ENCODE measurements at places on chromosomes 6 and 20.

DNA sequence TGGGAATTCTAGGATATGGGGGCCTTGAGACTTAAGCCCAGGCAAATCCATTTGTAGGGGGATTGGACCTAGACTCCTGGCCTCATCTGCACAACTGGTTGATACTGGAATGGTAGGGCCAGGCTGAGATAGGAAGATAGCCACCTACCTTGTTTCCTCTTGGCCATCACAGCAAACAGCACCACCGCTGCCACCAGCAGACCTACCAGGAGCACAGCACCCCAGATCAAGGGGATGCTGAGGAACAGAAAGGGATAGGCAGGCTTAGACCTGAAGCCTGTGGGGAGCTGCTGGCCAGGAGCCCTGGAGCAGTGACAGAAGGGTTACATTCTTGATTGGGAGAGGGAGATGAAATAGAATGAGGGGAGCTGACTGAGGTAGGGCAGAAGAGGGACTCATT is 3.5 kb downstream of the TREML1 start:
- DNase-seq, result no peak

DNA sequence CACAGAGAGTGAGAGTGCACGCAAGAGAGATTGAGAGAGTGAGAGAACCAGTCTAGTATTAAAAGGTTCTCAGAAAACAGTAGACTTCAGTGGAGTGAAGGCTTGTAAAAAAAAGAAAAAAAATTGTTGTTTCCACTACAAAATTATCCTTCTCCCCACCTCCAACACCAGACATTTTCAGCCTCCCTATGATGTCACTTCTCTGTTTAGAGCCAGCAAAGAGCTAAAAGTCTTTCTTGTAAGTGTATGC is 77.8 kb downstream of the BACH2 start:
- no peak for DNase-seq

- no peak for DNase-seq
Measured at GRCh38 chr6:6236730-6237469, 83.6 kb downstream of the F13A1 start.

DNA sequence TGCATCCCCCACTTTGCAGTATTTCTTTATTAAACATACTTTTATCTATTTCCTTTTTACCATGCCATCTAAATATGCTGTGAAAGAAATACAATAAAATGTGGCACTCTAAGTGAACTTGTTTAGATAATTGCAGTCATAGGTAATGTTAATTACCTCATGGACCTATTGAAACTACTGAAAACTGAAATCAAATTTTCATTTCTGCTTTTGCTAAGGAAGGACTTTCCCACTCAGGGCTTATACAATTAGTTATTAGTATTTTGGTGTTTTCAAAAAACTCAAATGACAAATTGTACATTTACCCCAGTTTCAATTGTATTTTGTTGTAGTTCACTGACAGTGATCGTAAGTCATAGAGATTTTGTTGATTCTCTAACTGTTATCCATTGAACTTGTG is 88.4 kb downstream of the ID4 start:
- no peak for DNase-seq

GRCh38 chr6:67219346-67219745 is 1415.7 kb upstream of the ADGRB3 start:
- DNase-seq, result no peak

DNA sequence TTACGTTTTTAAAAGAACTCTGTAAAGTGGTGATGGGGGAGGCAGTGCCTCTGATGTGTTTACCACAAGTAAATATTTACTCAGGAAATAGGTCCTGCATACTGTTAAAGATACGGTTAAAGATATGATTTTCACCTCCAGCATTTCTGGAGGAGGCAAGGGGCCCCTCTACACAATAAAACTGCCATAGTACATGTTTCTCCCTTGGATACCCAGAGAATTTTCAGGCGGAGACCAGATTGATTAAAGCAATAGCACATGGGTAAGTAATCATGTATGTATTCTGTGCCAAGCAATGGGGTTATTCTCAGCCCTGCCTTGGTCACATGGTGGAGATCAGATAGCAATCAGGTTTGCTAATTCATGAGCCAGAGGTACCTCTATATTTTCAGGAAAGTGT is 9.6 kb downstream of the RIPOR2 start:
- DNase-seq, result no peak

DNA sequence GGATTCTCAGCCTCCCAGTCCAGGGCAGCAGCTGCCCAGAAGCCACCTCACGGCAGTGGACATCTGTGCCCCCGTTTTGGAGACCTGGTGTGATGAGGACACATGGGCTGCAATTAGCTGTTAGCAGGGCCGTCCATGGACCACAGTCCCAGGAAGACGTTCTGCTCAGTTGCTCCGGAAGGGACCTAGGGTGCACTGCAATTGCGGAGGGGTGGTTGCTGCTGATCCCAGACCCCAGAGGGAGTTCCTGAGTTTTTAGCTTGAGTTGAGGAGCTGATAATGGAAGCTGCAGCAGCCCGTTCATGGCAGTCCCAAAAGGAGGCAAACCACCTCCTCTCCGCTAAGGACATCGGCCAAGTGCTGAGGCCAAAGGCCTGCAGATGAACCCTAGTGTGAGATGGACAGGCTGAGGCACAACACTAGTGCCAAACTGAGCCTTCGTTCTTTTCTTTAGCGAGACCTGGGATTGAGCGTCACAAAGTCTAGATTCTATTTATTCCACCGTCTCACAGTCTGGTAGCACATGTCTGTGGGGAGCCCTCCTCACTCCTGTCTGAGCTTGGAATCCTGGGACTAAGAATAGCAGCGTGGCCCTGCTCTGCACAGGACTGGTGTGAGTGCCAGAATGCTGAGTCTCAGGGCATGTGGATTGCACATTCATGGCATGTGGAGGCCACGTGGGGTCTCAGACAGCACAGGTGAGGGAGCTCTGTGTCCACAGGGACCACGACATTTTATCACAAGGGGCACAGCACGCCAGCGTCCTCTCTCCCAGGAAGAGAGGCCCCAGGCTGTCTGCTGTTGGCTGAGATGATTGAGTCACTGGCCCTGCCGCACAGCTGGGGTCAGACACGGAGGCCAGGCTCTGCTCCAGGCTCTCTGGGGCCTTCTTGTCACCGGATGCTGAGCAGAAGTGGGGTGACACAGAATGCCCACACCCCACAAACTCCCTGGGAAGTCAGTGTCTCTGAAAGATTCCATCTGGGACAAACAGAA is 113.4 kb downstream of the PSMB1 start:
- no peak for DNase-seq

GRCh38 chr6:162493917-162494316 is 233.6 kb downstream of the PRKN start:
- DNase-seq, result no peak

GRCh38 chr20:37914672-37915433 is 11.9 kb downstream of the VSTM2L start:
- peak; percentile 8 for DNase-seq

DNA sequence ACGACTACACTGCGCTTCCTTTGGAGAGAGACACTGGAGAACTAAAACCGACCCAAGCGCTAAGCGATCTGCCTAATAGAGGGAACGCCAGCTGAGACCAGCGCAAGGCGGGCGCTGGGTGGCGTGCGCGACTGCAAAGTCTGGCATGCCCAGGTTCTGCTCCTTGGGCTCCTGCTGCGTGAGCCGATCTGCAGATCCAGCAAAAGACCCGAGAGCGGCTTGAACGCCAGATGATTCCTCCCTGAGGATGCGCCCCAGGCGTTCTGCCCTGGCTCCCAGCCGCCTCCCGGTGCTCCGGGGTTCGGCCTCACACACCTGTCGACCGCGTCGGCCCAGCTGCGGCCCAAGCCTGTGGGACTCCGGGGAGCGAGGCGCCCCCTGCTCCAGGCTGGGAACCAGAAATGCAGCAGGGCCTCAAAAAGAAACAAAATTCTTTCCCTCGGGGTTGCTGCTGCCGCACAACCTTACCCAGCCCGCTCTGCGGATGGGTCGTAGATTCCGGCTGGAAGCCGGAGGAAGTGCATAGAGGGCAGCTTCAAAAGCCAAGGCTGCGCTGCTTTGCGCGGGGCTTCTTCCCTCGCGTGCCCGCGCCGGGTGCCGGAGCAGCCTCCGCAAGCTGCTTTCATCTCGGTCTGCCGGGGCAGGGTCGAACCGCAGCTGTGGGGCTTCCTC is 17.9 kb upstream of the PRDM13 start:
- peak; percentile 60 for DNase-seq

DNA sequence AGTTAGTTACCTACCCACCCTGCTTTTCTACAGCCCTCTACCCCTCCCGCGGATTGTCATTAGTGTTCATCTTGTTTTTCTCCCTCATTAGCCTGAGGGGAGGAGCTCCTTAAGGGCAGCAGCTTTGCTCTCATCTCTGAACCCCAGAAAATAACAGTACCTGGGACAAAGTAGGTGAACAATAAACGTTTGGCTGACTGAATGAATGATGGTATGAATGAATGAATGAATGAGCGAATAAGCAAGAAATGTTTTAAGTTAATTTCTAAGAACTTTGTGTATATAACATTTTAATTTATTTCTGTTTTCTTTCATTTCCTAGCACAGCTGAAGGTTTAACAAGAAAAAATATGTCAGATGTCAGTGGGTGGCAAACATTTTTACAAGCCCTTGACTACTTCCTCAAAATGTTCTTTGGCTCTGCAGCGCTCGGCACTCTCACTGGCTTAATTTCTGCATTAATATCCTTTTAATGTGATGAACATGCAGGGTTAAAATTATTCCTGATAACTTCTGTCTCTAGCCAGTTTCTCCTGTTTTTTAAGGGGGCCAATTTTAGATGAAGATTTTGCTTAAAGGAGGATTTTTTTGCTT is 50.1 kb downstream of the SLC9A8 start:
- DNase-seq, result no peak

DNA sequence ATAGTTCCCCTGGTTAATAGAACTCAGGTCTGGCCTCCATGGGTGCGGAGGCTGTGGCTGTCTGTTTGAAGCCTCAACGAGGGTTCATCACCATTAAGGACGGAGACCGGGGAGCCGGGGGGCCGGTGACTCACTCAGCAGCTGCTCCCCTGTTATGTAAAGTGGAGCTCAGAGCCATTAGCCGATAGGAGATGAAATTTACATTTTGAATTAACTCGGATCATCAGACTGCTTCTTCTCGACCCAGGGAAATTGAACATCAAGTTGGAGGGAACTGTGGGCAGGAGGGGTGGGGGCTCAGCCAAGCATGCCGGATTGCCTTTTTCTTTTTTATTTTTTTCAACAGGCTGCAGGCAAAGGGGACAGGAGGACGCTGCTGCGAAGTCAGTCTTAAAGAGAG is 12.3 kb downstream of the PCK1 start:
- no peak for DNase-seq

DNA sequence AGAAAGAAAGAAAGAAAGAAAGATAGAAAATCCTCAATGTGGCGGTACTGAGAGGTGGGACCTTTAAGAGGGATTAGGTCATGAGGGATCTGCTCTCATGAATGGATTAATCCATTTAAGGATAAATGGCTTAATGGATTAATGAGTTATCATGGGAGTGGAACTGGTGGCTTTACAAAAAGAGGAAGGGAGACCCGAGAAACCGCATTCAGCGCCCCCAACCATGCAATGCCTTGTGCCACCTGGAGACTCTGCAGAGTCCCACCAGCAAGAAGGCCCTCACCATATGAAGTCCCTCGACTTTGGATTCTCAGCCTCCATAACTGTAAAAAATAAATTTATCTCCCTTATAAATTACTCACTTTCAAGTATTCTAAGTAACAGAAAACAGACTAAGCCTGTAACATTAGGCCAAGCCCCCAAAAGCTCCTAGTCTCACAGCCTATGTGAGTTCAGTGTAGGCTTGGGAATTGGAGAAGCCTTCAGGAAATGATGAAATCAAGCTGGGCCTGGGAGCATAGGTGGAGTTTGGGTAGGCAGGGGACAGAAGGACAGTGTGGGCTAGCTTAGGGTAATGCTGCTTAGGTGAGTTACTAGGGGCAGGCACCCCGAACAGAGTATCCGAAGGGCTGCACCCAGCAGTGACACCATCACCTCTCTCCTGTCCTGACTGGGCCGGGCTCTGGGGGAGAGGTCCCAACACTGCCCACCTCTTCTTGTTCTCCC is 36.2 kb upstream of the RNF24 start:
- no peak for DNase-seq

DNA sequence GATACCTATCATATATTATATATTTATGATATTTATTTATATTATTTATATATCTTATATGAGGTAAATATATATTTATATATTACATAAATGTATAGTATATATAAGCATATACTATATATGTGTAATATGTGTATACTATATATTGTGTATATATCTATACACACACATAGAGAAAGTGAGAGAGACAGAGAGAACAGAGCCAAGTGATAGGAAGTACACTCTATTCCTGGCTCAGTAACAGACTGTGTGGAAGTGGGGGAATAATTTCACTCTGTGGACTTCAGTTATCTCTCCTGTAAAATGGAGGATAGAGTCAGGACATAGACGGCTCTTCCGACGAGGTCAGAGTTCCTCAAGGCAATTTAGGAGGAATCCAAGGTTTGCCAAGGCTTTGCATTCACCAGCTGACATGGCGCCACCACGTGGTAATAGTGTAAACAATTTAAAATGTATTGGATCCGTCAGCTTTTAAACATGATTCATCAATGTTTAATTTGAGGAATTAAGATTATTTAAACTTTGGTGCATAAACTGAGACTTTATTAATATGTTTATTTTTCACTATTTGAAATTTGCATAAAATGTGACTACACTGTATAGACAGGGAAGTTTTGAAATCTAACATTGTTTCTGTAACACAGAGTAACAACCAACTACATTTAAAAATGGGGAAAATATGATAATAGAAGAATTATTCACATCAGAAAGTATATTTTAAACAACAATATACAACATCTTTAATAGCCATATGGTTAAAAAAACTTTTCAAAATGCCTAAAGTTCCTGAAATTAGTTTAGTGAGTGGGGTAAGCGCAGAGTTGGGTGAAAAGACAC is 75.4 kb upstream of the TMEM244 start:
- no peak for DNase-seq

DNA sequence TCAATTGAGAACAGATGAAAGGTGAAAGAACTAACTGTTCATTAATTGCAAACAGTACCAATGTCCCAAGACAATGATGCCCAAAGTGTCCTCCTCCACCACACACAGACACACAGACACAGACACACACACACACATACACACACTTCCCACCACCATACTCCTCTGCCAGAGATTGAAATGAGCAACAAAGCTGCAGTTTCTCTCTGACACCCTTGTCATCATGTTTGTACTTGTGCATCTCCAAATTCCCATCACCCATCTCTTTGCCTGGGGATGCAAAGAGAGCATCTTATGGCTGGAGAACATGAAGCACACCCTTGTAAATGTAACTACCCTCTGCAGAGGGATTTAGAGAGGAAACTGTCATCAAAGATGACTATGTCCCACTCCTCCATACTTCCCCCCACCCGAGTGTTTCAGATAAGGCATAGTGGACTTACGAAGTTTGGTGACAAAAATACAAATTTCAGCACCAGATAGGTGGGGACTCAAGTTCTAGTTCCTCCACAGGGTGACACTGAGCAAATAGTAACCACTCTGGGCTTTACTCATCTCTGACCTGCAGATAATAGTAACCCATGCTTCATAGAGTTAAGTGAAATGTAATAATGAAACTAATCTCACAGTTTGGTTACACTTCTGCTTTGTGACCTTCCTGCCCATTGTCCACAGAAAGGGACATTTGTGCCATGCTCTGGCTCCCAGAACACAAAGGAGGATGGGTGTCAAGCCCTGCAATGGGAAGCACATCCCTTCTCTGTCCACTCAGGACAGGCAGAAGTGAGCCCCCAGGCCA is 8.7 kb downstream of the MAFB start:
- no peak for DNase-seq

- DNase-seq, result no peak
Measured at GRCh38 chr6:8279041-8279805, 156.1 kb downstream of the SLC35B3 start.

Measured in activated effector memory CD4-positive, alpha-beta T cell treated with Interleukin-2 at 50 U/mL for 16 hours (primary cell).